Activated naive CD8-positive, alpha-beta T cell treated with anti-CD3 and anti-CD28 coated beads for 36 hours (primary cell): ENCODE measurements at places on chromosomes 2 and 18. TPM values are rescaled to one million over a fixed set of nuclear protein-coding genes. Genes with fewer than 3 reads are reported as not detected.

Gene UNC80
- total RNA-seq: not detected

Gene ARID5A
- 61.7 TPM for total RNA-seq

Gene ERBB4
- not detected for total RNA-seq

Gene AQP12A
- not detected for total RNA-seq

Gene OSR1
- not detected for total RNA-seq

GRCh38 chr2:120298173-120298835, 45.7 kb downstream of the RALB start:
- no peak for DNase-seq

DNA sequence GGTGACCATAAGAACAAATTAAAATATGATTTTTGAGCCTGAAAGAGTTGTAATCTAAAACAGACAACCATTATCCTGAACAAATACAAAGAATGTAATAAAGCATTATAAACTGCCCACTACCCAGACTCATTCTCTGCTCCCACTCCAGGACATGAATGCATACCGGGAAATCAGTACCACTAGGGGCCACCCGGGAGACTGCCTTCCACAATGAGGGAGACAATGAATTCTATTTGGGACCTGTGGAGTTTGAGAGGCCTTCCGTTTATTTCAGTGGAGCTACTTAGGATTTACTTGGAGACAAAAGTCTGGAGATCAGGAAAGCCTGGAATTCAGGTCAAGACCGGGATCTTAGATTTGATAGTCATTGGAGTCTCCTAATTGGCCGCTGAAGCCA, 50.0 kb downstream of the NAB1 start:
- no peak for DNase-seq

DNA sequence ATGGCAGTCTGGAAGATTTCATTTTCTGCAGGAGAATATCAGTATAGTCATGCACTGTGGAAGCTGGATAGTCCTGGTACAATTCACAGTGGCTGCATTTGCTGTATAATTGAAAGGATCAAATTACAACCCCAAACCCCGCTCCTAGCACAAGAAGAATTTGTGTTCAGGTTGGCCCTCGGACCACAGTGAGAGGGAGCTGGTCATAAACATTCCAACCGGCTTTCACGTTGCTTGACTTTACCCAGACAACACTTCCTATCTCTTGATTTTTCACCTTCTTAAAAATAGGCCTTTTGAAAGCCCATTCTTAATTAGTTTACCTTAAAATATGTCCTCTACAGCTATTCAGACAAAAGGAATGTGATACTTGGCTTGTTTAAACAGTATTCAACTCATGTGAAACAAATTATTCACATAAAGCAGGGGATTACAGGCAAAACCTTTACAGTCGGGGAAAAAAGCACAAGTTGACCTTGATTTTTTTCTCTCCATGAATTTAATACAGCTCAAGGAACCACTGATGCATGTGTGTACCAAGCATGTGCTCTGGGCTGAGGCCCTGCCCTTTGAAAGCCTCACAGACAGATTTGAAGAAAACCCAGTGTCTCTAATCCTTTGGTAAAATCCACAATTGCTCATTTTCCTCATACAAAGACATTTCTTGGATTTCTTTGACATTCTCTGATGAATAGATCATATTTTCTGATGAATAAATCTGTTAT, 143.0 kb upstream of the SOX11 start:
- DNase-seq: no peak

- DNase-seq: no peak
Observed at GRCh38 chr2:159225025-159226016, 61.2 kb downstream of the WDSUB1 start.

GRCh38 chr2:942775-943460, 7.7 kb upstream of the SNTG2 start:
- no peak for DNase-seq

GRCh38 chr2:12131975-12132374, 385.5 kb downstream of the LPIN1 start:
- no peak for DNase-seq

- peak; percentile 0 for DNase-seq
Observed at GRCh38 chr2:158391876-158392275, 64.7 kb downstream of the CCDC148 start.
